Gastroesophageal sphincter (tissue), 4 donors: ENCODE measurements at places on chromosomes 2 and 18.
A peak's percentile ranks its signal among the peaks of the same experiment; 100 is the strongest.

DNA sequence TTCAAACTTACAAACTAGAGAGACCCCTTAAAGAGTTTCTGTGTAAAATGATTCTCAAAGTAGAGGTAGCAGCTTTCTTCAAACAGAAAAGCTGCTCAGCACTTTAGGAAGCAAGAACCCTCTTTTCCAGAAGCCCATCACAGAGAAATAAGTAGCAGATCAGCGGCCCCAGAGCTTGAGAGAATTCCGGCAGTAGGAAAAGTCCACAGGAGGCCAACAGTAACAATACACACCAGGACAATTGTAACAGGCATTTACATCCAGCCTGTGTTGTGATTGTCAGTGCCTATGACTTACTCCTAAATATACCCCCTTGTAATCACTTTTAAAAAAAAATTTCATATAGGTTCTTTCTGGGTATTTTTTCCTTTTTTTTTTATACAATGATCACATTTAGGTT, 161.4 kb upstream of the ACVR2A start:
- H3K27ac ChIP-seq: no peak overlapping the region
- no peaks in the 10 kb centered on the region for H3K4me1 ChIP-seq
- H3K36me3 ChIP-seq: no peaks in the 10 kb centered on the region
- H3K27me3 ChIP-seq: no peaks in the 10 kb centered on the region

DNA sequence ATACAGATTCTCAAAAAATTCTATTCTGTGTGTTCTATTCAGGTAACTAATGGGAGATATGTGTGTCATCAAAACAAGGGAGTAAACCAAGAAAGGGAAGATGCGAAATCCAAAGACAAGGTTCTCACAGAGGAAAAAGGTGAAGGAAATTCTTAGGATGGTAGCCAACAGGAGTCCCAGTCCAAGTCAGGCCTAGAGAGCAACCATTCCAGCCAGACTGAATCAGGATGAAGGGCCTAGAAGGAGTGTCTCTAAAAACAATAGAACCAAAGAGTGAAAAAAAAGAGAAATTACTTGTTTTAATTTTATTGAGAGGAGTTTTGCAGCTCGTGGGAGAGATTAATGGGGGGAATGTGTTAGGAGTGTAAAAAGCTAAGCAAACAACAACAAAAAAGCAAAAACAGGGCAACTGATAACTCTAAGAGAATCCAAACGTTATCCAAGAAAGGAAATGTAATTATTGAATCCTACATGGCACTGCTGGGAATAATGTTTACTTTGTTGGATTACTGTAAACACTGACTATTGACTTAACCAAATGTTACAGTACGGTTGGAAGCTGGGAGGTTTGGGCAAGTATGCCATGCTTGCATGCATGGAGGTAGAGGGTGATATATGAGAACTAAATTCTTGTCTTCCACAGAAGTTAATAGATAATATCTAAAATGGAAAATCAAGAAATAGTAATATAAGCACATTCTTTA, 12.3 kb downstream of the MAP3K20 start:
- no peak for ATAC-seq
- H3K4me3 ChIP-seq: no peak overlapping the region
- peaks cover 100% of the 10 kb centered on the region for H3K4me1 ChIP-seq
- H3K27me3 ChIP-seq: no peaks in the 10 kb centered on the region
- H3K27ac ChIP-seq: peak overlapping the region; percentile 76
- H3K36me3 ChIP-seq: peaks cover 7% of the 10 kb centered on the region

- no peaks in the 10 kb centered on the region for H3K36me3 ChIP-seq
- H3K4me3 ChIP-seq: no peak overlapping the region
- ATAC-seq: no peak
- no peak overlapping the region for H3K27ac ChIP-seq
Measured at GRCh38 chr2:136378712-136379595, 261.0 kb upstream of the CXCR4 start.

- H3K36me3 ChIP-seq: no peaks in the 10 kb centered on the region
- H3K27ac ChIP-seq: no peak within 1 kb of the TSS
- no peaks in the 10 kb centered on the region for H3K4me1 ChIP-seq
- H3K27me3 ChIP-seq: peaks cover 7% of the 10 kb centered on the region
- H3K4me3 ChIP-seq: no peak within 1 kb of the TSS
Measured at GRCh38 chr2:158795195-158795924, at the start of gene DAPL1. Gene DAPL1, plus strand, starts transcription at chr2:158795317. Its CDS starts 56 bp downstream, at chr2:158795373.

- no peaks in the 10 kb centered on the region for H3K36me3 ChIP-seq
- H3K4me3 ChIP-seq: no peak overlapping the region
- H3K4me1 ChIP-seq: no peaks in the 10 kb centered on the region
- ATAC-seq: no peak
- no peak overlapping the region for H3K27ac ChIP-seq
- H3K27me3 ChIP-seq: no peaks in the 10 kb centered on the region
Measured at GRCh38 chr2:5782103-5782502, 89.9 kb downstream of the SOX11 start.

- H3K4me3 ChIP-seq: no peak overlapping the region
- ATAC-seq: peak; percentile 56
- no peaks in the 10 kb centered on the region for H3K4me1 ChIP-seq
- no peaks in the 10 kb centered on the region for H3K36me3 ChIP-seq
Measured at GRCh38 chr2:20067992-20068584, 16.7 kb upstream of the LAPTM4A start.

DNA sequence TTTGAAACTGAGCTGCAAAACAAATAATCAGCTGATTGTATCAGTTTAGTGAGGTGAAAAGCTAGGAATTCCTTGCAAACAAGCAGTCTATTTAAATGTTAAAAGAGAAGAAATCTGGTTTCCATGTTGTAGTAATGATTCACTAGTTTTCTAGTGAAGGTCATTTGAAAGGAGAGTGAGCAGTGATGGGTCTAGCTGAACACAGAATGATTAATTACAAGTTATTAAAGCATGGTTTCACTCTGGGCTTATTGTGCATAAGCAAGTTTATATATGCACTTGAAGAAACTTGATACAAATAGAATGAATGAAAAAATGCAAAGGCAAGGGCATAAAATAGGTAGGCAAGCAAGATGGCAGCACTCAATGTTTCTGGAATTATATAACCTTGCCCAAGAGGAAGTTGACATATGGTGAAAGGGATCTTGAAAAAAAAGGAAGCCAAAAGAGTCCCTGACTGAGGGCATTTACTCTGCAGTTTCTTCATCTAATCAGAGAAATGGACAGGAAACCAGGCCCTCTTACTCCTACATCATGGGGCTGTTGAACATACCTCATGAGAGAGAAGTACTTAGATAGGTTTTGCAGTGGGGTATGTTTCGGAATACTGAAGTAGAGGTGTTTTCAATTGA, 53.2 kb downstream of the PLCL1 start:
- H3K36me3 ChIP-seq: no peaks in the 10 kb centered on the region
- H3K4me1 ChIP-seq: no peaks in the 10 kb centered on the region
- H3K27me3 ChIP-seq: no peaks in the 10 kb centered on the region
- no peak for ATAC-seq
- no peak overlapping the region for H3K27ac ChIP-seq

- H3K27me3 ChIP-seq: no peaks in the 10 kb centered on the region
- H3K4me1 ChIP-seq: no peaks in the 10 kb centered on the region
- no peak for ATAC-seq
Measured at GRCh38 chr18:33585431-33585775, 7.4 kb downstream of the ASXL3 start.

DNA sequence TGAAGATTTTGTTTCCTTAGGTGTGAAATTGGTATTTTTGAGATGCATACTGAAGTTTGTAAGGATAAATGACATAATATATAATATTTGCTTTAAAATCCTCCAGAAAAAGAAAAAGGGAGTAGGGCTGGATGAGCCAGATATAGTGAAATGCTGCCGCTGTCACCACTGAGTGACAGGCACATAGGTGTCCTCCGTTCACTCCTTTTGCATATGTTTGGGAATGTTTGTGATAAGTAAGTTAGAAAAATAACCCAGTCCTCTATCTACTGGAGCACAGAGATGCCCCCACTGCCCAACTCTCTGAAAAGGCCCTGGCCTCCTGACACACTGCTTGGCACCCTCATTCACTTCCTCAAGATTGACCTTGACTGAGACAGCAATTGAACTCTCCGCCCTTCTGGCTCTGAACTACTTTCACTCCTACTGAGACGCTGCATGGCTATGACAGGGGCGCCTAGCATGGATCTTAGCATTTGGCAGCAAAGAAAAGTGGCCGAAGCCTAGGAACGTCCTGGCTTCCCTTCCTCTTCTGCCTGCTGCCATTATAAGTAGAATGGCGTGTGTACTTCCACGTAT, 10.1 kb downstream of the ID2 start:
- ATAC-seq: no peak
- H3K36me3 ChIP-seq: no peaks in the 10 kb centered on the region
- no peaks in the 10 kb centered on the region for H3K4me1 ChIP-seq
- no peak overlapping the region for H3K27ac ChIP-seq

GRCh38 chr2:201021914-201022313, 49.6 kb downstream of the HYCC2 start:
- H3K27me3 ChIP-seq: no peaks in the 10 kb centered on the region
- H3K4me3 ChIP-seq: no peak overlapping the region
- no peak for ATAC-seq
- H3K27ac ChIP-seq: no peak overlapping the region
- H3K36me3 ChIP-seq: peaks cover 3% of the 10 kb centered on the region

DNA sequence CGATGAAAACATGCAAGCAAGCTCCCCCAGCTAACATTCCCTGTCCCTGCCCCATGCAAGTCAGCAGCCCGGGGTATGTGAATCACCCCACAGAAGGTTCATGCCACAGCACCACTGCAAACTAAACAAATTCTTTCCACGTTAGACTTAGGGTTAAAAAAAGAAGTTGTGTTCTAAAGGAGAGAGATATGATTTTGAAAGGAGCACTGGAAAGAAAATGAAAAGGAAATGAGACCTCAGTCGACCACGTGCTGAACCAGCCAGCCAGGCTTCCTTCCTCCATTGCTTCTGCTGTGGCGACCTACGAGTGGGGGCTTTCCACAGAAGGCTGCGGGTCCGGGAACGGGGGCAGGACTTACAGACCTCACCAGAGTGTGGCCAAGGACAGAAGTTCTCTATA, 52.0 kb downstream of the ARL4C start:
- peaks cover 28% of the 10 kb centered on the region for H3K4me1 ChIP-seq
- peak; percentile 48 for ATAC-seq
- H3K27ac ChIP-seq: no peak overlapping the region
- no peaks in the 10 kb centered on the region for H3K36me3 ChIP-seq
- H3K4me3 ChIP-seq: no peak overlapping the region
- H3K27me3 ChIP-seq: no peaks in the 10 kb centered on the region

GRCh38 chr2:211690736-211691135, 847.9 kb downstream of the ERBB4 start:
- H3K27me3 ChIP-seq: no peaks in the 10 kb centered on the region
- no peaks in the 10 kb centered on the region for H3K4me1 ChIP-seq
- H3K36me3 ChIP-seq: no peaks in the 10 kb centered on the region
- H3K4me3 ChIP-seq: no peak overlapping the region
- no peak for ATAC-seq

DNA sequence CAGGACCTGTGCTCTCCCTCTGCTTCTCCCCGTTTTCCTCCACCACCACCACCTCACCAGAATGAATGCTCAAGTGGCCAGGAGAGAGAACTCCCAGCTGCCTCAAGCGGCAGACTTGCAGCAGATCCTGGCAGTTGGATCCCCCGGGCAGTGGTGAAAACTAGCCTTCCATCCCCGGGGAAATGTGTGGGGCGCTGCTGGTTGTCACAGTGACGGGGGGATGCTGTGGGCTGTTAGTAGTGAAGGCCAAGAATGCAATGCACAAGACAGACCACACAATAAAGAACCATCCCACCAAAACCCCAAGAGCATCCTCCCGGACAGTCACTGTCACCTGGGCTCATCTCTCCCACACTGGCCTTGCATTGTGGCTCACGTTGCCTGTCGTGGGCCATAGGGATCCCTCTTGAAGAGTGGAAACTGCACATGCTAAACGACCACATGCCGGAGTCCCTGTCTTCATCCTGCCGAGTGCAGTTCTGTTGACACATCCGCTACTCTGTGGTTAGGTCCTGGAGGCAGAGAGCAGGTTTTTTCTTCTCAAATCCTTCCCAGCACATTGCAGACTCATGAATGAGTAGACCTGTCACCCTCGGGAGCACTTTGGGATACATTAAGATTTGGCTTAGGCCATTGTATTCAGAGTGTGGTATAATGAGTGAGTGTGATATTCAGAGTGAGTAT, 13.5 kb downstream of the SPATA3 start:
- peaks cover 8% of the 10 kb centered on the region for H3K27me3 ChIP-seq
- no peak for ATAC-seq
- no peaks in the 10 kb centered on the region for H3K36me3 ChIP-seq
- no peak overlapping the region for H3K4me3 ChIP-seq
- no peak overlapping the region for H3K27ac ChIP-seq

GRCh38 chr2:72003124-72003523, 144.5 kb downstream of the CYP26B1 start:
- no peaks in the 10 kb centered on the region for H3K36me3 ChIP-seq
- no peak overlapping the region for H3K4me3 ChIP-seq
- no peak overlapping the region for H3K27ac ChIP-seq
- peaks cover 12% of the 10 kb centered on the region for H3K27me3 ChIP-seq
- no peak for ATAC-seq

GRCh38 chr2:108407864-108408729, 30.3 kb downstream of the SULT1C4 start:
- H3K27me3 ChIP-seq: no peaks in the 10 kb centered on the region
- H3K4me1 ChIP-seq: no peaks in the 10 kb centered on the region
- no peak overlapping the region for H3K4me3 ChIP-seq

DNA sequence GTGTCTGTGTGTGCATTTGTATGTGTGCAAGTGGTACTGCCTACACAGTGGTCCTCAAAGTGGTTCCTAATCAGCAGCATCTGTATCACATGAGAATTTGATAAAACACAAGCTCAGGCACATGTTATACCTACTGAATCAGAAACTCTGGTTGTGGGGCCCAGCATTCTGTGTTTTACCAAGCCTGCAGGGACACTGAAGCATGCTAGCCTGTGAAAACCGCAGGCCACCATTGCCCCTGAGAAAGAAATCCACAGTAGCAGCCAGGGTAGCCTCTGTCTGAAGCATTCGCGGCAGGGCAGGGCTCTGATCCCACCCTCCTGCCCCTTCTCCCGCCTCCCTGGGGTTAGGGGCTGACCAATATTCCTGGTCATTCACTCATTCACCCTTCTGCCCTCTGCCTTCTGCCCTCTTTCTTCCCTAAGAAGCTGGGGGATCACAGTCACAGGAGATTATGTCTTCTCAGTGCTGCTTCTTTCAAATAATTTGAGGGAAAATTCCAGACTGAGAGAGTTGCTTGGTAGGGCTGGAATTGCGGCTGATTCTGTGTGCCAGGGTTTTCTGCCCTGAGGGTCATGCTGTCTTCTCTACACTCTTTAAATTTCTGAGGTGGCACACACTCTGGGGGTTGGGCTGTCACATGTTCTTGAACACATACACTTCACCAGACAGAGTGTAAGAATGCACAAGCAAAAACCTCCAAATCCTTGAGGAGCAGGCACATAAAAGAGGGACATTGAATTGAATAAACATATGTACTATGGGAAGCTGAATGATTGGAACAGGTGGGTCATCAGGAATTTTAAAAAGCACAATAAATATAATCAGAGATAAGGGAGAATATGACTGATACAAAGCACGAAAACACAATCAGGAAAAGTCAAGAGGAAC, 126.6 kb upstream of the SEC11C start:
- no peak overlapping the region for H3K4me3 ChIP-seq
- no peak for ATAC-seq
- no peaks in the 10 kb centered on the region for H3K36me3 ChIP-seq
- no peak overlapping the region for H3K27ac ChIP-seq
- H3K27me3 ChIP-seq: no peaks in the 10 kb centered on the region

GRCh38 chr18:73487966-73488365, 620.2 kb upstream of the NETO1 start:
- no peak for ATAC-seq
- H3K4me1 ChIP-seq: no peaks in the 10 kb centered on the region
- H3K27me3 ChIP-seq: no peaks in the 10 kb centered on the region
- H3K36me3 ChIP-seq: no peaks in the 10 kb centered on the region
- no peak overlapping the region for H3K4me3 ChIP-seq
- H3K27ac ChIP-seq: no peak overlapping the region
